ENCODE measurements at places on chromosomes 16 and 17.

DNA sequence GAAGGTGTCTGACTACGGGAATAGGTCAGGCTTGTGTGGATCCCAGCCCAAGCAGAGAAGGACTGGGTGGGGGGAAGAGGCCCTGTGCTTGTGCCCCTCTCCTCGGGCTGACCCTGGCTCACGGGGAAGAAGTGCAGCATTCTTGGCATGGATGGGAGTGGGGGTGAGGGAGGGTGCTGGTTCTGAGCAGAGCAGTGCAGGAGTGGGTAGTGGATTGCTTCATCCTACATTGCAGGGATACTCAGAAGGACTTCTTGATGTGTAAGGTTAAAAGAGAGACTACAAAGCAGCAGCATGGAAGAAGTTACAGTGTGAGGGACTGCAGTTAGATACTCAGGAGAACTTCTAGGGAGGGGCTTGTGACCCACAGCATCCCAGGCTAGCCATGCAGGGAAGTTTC is 2.1 kb downstream of the ARHGAP23 start:
- DNase-seq, result no peak

DNA sequence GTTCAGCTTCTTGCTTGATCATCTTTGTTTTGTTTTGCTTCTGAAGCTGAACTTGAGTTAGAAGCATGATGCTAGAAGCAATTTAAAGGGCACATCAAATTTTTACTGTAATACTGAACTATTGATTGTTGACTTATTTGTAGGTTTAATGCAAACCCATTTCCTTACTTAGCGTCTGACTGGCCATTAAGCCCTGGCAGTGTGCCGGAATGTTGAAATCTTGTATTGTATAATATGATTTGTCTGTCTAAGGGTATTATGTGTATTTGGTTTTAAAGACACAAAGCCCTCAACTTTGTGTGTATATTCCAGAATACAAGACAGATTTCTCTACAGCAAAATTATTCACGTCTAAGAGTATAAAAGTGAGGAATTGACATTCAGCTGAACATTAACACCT is 39.7 kb downstream of the NUP93 start:
- no peak for DNase-seq

DNA sequence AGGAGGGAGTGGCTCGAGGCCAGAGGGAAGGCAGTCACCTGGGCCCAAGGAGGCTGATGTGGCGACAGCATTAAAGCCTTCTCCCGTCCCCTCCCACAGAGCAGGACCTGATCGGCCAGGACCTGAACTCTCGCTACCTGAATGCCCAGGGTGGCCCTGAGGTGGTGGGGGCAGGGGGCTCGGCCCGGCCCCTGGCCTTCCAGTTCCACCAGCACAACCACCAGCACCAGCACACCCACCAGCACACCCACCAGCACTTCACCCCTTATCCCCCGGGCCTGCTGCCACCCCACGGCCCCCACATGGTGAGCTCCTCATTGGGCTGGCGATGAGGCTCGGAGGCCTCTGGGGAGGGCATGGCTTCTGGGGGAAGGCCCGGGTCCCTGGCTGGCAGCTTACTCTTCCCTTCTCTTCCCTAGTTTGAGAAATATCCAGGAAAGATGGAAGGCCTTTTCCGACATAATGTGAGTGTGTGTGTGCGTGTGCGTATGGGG is 6.4 kb downstream of the FBRS start:
- no peak for DNase-seq

- DNase-seq, result no peak
Measured at GRCh38 chr17:2357931-2358434, 20.7 kb downstream of the SGSM2 start.

DNA sequence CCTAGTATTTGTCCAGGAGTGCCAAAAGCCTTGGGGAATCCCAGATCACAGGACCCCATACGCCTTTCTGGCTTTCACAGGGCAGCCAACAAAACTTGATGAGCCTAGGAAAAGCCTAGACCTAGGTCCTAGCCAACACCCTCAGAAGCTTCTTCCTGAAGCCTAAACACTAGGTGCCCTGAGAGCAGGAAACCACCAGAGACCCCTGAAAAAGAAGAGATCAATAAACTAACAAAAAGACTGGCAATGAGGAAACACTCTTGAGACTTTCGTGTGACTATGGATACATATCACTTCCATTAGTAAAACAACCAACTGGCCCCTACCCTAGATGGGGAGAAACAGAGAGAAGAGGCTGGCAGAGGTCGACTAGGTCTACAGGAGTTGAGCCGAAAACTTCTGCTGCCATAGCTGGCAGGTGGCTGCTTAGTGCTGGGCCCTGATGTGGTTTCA is 1.2 kb downstream of the ORMDL3 start:
- DNase-seq, result no peak

GRCh38 chr17:6257336-6257735 is 177.6 kb downstream of the AIPL1 start:
- no peak for DNase-seq

- no peak for DNase-seq
Measured at GRCh38 chr16:85471469-85472431, 141.4 kb upstream of the GSE1 start.

- DNase-seq, result no peak
Measured at GRCh38 chr17:83123896-83124801, 44.7 kb downstream of the METRNL start.
